Heart right ventricle (tissue), 16 donors: ENCODE measurements at places on chromosomes 1 and 21. TPM values are rescaled to one million over a fixed set of nuclear protein-coding genes. Genes with fewer than 3 reads are reported as not detected.

DNA sequence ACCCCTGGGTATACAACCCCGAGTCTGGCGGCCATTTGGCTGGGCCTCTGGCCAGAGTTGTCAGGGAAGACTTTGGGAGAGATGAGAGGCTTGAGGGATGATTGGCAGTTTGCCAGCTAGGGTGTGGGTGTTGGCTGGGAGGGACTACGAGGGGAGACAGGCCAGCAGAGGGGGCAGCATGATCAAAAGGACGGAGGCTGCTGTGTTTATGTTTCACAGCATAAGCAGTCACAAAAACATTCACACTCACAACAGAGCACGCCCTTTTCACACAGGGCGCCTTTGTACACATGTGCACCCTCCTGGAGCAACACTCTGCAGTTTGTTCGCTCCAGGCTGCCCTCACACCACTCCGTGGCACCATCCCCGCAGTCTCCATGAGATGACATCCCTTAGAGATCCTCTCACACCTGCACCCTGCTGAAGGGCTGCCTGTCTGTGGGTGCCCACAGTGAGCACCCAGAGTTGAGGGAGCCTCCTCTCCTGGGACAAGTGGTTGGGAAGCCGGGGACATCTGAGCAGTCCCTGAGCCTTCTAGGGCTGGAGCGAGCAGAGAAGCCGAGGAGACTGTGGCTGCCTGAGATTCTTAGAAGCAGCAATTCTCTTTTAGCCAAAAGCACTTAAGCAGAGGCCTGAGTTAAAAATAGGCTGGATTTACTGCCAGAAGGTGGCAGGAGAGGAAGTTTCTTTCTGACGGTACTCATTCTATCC is 15.4 kb downstream of the EFNA3 start:
- DNase-seq, result peak; percentile 40
- peak overlapping the region; percentile 31 for H3K27ac ChIP-seq
- no peaks in the 10 kb centered on the region for H3K27me3 ChIP-seq
- H3K4me1 ChIP-seq, result no peaks in the 10 kb centered on the region

DNA sequence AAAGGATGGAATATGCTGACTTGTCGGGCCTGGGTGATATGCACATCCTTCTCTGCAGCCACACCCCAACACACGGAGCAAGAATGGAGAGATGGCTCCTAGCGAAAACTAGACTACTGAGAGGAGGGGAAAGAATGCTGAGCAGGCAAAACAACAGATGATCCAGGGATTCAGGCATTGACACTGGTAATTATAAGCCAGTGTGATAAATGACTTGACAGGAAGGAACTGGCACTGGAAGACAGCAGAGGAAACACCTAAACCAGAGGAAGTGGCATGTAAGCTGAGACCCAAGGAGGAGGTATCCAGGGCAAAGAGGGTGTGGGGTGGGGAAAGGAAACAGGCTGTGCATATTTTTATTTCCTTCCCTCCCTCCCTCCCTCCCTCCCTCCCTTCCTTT is 31.7 kb upstream of the KHDRBS1 start:
- no peak overlapping the region for H3K27ac ChIP-seq
- no peaks in the 10 kb centered on the region for H3K27me3 ChIP-seq
- H3K4me3 ChIP-seq, result no peak overlapping the region
- H3K4me1 ChIP-seq, result no peaks in the 10 kb centered on the region

DNA sequence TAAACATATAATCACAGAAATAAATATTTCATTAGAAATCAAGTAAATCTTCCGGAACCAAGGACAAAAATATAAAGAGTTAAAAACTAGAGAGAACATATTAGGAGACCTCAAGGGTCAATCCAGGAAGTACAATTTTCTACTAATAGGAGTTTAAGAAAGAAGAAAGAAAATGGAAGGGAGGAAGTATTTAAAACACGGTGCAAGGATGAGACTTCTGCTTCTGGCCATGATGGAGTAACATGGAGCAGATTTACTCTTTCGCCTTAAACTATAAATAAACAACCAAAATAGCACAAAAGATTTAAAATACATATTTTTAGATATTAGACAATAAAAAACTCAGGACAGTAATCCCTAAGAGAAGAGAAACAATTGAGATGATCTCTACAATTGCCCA is 12.6 kb upstream of the IFNAR1 start:
- no peak for DNase-seq
- H3K27me3 ChIP-seq, result no peaks in the 10 kb centered on the region
- H3K27ac ChIP-seq, result no peak overlapping the region
- H3K4me3 ChIP-seq, result no peak overlapping the region

Gene ARMH1
- polyA plus RNA-seq, result 2.5 TPM

- peaks cover 15% of the 10 kb centered on the region for H3K4me1 ChIP-seq
- H3K27me3 ChIP-seq, result no peaks in the 10 kb centered on the region
- no peaks in the 10 kb centered on the region for H3K36me3 ChIP-seq
- H3K4me3 ChIP-seq, result no peak overlapping the region
- no peak for DNase-seq
- no peak overlapping the region for H3K27ac ChIP-seq
Measured at GRCh38 chr1:52192024-52192423, 50.1 kb downstream of the ZFYVE9 start.

GRCh38 chr21:34008618-34009017 is 64.8 kb upstream of the MRPS6 start:
- H3K27ac ChIP-seq, result no peak overlapping the region
- H3K4me1 ChIP-seq, result peaks cover 2% of the 10 kb centered on the region
- no peaks in the 10 kb centered on the region for H3K27me3 ChIP-seq
- no peak overlapping the region for H3K4me3 ChIP-seq
- DNase-seq, result no peak

Gene XKR8
- polyA plus RNA-seq, result 5.0 TPM
